Stimulated activated CD4-positive, alpha-beta T cell treated with anti-CD3 and anti-CD28 coated beads, Interleukin-15, amount 100 ng/mL, for 1 hour (primary cell): ENCODE measurements at places on chromosomes 5 and 9.

GRCh38 chr9:77807281-77807683 is 159.2 kb upstream of the GNA14 start:
- no peak for DNase-seq

DNA sequence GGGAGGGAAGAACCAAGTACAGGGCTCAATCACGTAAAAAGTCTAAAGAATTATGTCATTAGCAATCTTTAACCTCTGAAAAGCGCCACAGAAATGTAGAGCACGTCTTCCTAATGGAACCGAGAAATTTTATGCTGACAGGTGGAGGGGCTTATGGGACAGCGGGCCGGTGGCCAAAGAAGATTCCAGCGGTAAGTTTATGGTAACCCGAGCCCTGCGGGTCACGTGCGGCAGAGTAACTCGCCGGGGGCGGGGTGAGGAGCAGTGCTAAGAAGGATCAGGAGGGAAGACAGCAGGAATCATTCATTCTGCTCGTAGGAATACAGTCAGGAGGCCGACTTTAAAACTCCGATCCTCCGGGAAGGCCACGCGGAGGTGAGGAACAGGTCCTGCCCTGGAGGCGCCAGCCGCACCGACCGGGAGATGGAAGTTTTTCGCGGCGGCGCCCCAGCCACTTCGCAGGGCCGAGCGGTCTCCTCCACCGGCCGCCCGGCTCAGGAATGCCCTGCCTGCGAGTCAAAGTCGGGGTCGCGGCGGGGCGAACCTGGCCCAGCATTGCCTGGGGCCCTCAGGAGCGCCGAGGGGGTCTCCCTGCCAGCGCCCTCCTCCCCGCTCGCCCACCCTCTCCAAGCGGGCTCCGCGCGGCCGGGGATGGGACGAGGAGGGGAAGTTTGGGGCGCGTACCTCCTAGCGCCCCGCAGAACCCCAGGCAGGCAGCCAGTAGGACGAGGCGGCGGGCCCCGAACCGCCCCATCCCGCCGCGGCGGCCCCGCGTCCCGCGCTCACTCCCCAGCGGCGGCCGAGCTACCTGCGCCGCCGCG is 101.8 kb downstream of the ESM1 start:
- DNase-seq: no peak

- no peak for DNase-seq
These were observed 42.9 kb downstream of the ITGA1 start for GRCh38 chr5:52830650-52831049.

DNA sequence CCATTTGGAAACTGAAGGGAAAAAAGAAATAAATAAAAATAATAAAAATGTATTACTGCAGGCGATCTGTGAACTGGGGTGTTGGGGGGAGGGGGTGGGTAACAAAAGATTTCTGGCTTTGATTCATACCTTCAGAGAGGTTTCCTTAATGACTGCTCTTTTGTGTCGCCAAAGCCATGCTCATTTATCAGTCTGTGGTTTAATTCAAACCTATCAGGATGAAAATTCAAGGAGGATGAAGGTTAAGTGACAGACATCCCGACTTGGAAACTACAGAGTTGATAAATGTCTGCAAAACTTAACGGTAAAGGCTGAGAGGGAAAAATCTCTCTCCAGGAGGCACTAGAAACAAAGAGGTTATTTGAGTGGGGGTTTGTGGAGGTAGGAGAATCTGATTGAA is 278.2 kb downstream of the PSAT1 start:
- DNase-seq: no peak

GRCh38 chr5:33258553-33258952 is 182.2 kb upstream of the TARS1 start:
- no peak for DNase-seq

- no peak for DNase-seq
These were observed 33.2 kb downstream of the TNC start for GRCh38 chr9:115084709-115085108.

DNA sequence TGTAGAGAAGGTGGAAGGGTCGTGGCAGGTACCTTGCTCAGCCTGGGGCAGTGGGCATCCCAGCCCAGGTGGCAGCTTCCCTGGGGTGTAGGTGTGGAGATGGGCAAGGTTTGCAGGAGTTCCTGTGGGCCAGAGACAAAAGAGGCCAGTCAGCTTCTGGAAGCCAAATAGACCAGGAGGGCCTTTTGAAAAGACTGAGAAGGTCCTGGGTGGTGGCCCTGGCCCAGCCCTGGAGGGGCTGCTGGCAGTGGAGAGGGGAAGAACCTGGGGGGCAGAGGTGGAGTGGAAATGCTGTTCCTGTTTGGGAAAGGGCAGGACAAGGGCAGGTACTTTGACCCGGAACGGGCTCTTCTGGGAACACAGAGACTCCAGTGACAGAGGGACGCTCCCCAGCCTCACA is 7.0 kb upstream of the IL3 start:
- DNase-seq: no peak

- no peak for DNase-seq
These were observed 12.0 kb upstream of the CPLX2 start for GRCh38 chr5:175859422-175859821.

GRCh38 chr5:72602696-72603685 is 95.8 kb upstream of the ZNF366 start:
- no peak for DNase-seq

DNA sequence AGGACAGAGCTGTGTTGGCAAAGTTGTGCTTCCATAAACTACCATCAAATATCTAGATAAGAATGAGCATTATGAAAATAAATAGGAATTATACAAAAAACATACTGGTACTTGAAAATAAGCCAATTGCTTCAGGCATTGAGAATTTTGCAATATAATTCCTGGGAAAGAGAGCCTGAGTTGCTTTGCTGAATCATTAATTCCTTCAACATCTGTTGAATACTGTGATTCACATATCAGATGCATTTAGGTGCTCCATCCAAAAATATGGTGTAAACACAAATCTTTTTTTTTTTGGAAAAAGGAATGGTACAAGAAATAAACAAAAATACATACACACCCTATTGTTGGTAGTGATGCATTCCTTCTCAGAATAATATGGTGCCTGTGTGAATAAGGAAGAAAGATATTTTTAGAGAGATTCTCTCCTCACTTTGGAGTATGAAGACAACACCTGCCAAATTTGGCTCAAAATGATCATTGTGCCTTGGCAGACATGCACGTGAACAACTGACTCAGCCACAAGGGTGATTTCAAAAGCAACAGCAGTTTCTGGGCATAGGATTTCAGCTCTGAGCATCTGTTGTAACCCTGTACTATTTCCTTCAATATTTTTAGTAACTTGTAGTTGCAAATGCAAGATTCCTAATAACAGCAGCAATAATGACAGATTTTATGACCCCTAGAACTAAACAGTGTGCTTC is 96.7 kb downstream of the CAVIN4 start:
- DNase-seq: no peak

DNA sequence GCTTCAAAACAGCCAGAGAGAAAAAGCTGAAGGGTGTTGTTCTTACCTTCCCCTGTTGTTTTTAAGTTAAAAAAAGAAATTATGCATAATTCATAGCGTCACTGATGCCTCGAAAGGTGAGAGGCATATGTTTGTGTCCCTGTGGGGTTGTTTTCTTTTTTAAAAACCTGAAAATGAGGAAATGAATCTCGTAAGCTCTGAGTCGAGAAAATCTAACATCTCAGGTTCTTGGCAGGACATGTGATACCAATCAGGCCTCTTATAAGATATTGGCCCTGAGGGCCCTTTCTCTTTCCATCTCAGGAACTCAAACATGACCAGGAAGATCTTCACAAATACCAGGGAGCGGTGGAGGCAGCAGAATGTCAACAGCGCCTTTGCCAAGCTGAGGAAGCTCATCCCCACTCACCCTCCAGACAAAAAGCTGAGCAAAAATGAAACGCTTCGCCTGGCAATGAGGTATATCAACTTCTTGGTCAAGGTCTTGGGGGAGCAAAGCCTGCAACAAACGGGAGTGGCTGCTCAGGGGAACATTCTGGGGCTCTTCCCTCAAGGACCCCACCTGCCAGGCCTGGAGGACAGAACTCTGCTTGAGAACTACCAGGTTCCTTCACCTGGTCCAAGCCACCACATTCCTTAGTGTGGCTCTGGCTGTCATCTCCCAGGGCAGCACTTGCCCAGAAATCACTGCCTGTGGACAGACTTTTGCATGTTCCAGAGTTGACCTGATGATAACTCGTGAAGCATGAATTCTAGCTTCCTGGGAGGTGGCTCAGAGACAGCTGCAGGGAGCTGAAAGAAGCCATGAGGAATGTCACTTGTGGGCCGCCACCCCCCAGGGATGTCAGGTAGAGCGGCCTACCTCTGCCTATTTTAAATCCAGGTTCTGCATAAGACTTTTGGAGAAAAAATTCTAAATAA is at the start of gene TAL2:
TSS of gene TAL2 (plus strand) at position 274 of the 921 bp plus-strand sequence. CDS start at position 314, 40 bp downstream.
- DNase-seq: no peak

DNA sequence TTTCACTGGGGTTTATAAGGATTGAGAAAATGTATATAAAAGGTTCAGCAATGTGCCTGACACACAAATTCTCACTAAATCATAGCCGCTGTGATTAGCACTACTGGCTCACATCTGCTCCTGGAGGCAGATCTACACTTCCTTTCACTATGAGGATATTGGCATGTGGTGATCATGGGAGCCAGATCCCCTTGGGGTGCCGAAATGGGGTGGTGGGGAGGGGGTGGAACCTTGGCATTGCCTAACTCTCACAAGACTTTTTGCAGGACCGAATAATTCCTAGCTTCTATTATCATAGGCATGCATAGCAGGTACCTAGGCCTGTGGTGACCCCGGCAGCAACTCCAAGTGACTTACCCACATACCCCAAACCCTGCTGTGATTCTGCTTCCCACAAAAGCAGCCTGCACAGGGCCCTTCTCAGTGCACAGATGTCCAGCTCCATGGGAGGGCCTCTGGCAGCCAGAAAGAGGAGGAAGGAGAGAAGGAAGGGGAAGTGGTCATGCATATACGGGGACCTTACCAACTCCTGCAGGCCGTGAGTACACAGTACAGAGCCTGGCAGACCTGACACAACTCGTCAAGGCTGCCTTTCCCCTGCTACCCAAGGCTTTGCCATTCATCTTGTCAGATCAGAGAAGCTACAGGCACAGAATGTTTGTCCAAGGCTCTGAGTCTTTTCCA is 61.3 kb upstream of the IQGAP2 start:
- DNase-seq: no peak

DNA sequence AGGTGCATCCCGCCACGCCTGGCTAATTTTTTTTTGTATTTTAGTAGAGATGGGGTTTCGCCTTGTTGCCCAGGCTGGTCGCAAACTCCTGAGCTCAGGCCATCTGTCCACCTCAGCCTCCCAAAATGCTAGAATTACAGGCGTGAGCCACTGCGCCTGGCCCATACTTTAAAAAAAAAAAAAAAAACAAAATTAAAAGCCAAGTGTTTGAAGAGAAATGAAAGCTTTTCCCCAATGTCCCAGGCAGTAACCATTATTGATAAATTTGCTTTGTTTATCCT is 9.5 kb downstream of the PRRC2B start:
- no peak for DNase-seq

GRCh38 chr9:37218800-37219425 is 98.5 kb downstream of the ZCCHC7 start:
- no peak for DNase-seq

GRCh38 chr9:111952559-111952958 is 55.9 kb downstream of the UGCG start:
- no peak for DNase-seq

- DNase-seq: no peak
These were observed 26.2 kb downstream of the ANGPTL2 start for GRCh38 chr9:127096208-127096607.

- DNase-seq: no peak
These were observed 67.2 kb downstream of the TSSK1B start for GRCh38 chr5:113367586-113367985.

DNA sequence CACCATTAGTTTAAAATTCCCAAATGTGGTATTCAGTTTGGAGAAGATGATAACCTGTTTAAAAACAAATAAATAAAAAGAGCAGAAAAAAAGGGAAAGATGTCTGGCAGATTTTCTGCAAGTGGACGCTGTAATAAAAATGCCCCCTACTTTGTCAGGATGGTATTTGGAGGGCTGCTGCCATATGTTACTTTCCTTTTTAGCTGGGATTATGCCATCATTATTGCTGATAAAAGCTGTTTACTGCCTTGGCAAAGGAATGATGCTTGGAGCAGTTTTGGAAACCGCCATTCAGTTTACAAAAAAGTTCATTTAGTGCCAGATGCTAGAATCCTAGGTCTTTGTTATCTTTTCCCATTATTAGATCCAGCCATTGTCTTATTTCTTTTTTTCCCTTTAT is 104.8 kb downstream of the PBX3 start:
- DNase-seq: no peak

DNA sequence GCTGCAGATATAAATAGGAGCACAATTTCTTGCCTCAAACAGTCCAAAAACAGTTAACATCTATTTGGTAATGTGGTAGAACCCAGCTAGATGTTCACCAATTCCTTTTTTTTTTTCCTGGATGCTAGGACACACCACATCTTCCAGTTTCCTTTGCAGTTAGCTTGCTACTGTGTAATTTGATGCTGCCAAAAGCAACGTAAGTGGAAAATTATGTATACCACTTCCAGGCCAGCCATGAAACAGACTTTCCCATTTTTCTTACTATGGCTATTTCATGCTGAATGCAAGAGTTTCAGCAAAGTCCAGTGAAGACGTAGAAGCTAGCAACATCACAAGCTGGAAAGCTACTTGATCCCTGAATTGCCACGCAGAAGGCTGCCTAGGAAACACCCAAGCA is 667.2 kb downstream of the TLE1 start:
- no peak for DNase-seq

GRCh38 chr9:133772581-133772980 is 34.4 kb upstream of the SARDH start:
- no peak for DNase-seq

GRCh38 chr9:117860849-117861248 is 156.6 kb downstream of the TLR4 start:
- no peak for DNase-seq

DNA sequence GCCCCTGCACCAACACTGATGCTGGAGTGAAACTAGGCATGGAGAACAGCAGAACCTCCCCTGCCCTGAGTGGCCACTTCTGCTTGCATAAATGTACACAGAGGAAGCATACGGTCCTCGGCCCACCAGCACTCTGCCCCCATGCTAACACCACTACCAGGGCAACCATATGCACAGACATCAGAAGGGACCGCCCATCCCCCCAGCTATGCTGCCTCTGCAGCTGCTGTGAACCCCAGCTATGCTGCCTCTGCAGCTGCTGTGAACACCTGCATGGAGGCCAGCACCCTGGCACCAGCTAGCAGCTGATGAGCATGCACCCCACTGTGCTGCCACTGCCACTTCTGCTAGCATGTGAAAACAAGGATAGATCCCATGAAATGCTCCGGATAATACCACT is 250.3 kb downstream of the TUSC1 start:
- no peak for DNase-seq

DNA sequence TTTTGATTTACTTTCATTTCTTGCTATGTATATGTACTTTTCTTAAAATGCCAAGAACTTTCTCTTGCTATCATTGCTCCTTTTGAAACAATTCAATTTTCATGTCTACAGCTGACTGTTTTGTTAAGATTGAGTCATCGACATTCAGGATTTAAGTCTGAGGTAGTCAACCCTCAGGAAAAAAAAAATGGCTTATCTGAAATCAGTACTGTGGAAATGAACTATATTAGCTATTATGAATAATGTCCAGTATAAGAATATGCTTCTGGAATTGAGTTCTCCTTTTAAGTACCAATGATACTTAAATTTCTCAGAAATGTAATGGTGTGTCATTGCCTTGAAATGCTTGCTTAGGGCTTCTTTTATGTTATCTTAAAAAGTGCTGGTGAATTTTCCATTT is 37.9 kb downstream of the TNFAIP8 start:
- DNase-seq: no peak
